ENCODE measurements at places on chromosomes 3 and 15.

DNA sequence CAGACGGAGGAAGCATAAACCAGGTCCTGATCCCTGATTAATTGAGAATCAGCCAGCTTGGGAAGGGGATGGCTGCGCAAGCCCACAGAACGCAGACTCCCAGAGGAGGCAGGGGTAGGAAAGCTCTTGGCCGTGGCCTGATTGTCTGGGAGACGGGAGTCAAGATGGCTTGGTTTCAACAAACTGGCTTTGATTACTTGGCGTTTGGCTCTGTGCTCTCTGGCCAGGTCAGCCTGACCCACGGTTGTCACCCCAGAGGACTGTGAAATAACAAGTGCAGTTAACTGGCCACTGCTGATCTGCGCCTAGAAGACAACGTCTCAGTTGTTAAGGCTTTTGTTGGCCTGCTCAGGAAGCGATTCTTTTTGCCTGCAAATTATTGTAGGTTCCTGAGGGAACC, 387.0 kb upstream of the PROK2 start:
- DNase-seq, result no peak

GRCh38 chr3:185532901-185533300, 19.5 kb downstream of the LIPH start:
- no peak for DNase-seq

- peak; percentile 74 for DNase-seq
Measured at GRCh38 chr3:53709860-53710674, 136.2 kb downstream of the CHDH start.

GRCh38 chr3:149442043-149442442, 32.5 kb upstream of the TM4SF4 start:
- DNase-seq, result no peak

DNA sequence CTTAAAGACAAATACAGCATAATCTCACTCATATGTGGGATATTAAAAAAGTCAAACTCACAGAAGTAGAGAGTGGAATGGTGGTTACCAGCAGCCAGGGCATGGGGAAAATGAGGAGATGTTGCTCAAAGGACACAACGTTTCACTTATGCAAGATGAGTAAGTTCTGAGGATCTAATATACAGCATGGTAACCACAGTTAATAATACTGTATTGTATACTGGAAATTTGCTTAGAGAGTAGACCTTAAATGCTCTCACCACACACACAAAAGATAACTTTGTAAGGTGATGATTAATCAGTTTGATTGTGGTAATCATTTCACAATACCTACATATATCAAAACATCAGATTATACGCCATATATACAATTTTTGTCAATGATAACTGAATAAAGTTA, 60.0 kb downstream of the MYH15 start:
- no peak for DNase-seq

DNA sequence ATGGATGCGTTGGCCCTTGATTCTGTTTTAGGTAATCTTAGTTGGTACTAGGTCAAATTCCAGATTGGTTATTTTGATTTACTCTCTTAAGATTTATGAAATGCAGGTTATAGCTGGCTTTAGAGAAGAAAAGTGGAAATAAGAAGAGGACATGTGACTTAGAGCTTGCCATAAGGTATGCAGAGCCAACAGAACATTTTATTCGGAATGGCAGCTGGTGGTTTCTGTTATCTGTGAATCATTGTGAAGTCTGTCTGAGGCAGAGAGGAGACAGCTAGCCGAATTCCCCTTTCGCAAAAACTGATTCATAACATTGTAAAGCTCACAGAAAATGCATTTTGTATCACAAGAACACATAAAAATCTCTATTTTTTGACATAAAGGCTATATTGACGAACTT, 82.1 kb downstream of the FILIP1L start:
- DNase-seq, result no peak

Measured in stimulated activated CD4-positive, alpha-beta T cell treated with anti-CD3 and anti-CD28 coated beads, Interleukin-15, amount 100 ng/mL, for 24 hours (primary cell).